ENCODE measurements at places on chromosomes 5 and 9. TPM values are rescaled to one million over a fixed set of nuclear protein-coding genes. Genes with fewer than 3 reads are reported as not detected.

- no peak for DNase-seq
Observed at GRCh38 chr9:6975198-6975597, 217.4 kb downstream of the KDM4C start.

DNA sequence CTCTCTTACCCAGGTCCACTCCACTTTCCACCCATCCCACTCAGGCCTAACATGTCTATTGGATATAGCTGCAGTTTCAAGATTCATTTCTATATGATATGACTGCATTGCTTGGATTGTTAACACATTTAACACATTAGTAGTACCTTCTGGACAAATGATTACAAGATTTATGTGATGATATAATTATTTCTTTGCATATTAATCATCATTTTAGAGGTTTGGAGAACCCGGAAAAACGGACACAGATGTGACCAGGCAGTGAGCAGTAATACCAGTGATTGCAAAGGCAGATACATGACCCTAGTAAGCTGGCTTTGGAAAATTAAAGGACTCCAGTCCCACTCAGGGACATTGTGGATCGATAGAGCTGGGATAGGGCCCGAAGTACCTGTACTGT, 103.8 kb downstream of the PRR16 start:
- no peak for DNase-seq

PRDM9 gene
- not detected for total RNA-seq

INSL4 gene
- not detected for total RNA-seq

DNA sequence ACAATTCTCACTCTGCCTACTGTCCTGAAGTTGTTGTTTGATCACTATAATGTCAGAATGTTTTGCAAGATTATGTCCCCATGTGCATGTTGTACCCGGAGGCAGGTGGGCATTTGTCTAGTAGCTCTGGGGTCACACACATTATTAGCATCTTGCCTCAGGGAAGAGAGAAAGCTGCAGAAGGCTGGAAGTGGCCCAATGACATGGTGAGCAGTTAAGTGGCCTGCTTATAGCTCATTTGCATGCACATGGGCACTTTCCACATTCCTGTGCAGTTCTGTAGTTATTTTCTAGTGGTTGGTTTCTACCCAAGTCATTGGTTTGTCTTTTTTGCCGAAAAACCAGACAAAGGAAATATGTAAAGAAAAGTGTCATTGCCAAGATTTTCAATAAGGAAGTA, 80.9 kb downstream of the MAP1B start:
- no peak for DNase-seq

GRCh38 chr5:166708291-166708690, 1583.2 kb upstream of the WWC1 start:
- DNase-seq = no peak

CCDC152 gene
- 4.7 TPM for total RNA-seq

PPP3R2 gene
- total RNA-seq = not detected

Data from right cardiac atrium (tissue), 5 donors.